GM23338 (cell line): ENCODE measurements at places on chromosomes 7 and 10.

GRCh38 chr7:140060788-140061606 lies 1.8 kb downstream of the PARP12 start:
- H3K4me3 ChIP-seq: no peak overlapping the region
- no peak for DNase-seq
- peaks cover 7% of the 10 kb centered on the region; the same call in 1 of the 2 replicates for H3K4me1 ChIP-seq
- H3K27ac ChIP-seq: no peak overlapping the region
- H3K36me3 ChIP-seq: no peaks in the 10 kb centered on the region

DNA sequence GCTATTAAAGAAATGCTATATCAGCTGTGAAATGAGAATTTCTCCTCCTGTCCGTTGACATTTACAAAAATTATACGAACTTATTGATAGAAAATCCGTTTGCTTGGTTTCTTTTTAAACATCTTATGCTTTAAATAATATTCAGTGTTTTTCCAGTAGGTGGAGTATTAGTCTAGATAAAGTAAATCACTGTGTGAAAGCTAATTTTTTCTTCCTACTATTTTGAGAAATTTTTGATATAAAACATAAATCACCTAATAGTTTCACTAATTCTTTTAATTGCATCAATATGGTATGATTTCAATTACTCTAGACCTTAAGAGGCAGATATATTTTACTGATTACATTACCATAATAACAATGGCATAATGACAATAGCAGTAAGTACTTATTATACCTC lies 335.2 kb upstream of the C7orf33 start:
- no peak for DNase-seq
- H3K27me3 ChIP-seq: no peaks in the 10 kb centered on the region
- H3K4me3 ChIP-seq: no peak overlapping the region
- no peaks in the 10 kb centered on the region for H3K4me1 ChIP-seq
- H3K27ac ChIP-seq: no peak overlapping the region

GRCh38 chr7:97020996-97021746 lies 3.5 kb downstream of the DLX5 start:
- H3K27me3 ChIP-seq: peaks cover 100% of the 10 kb centered on the region
- H3K36me3 ChIP-seq: no peaks in the 10 kb centered on the region
- peak overlapping the region; percentile 58 for H3K4me3 ChIP-seq
- DNase-seq: peak; percentile 73

DNA sequence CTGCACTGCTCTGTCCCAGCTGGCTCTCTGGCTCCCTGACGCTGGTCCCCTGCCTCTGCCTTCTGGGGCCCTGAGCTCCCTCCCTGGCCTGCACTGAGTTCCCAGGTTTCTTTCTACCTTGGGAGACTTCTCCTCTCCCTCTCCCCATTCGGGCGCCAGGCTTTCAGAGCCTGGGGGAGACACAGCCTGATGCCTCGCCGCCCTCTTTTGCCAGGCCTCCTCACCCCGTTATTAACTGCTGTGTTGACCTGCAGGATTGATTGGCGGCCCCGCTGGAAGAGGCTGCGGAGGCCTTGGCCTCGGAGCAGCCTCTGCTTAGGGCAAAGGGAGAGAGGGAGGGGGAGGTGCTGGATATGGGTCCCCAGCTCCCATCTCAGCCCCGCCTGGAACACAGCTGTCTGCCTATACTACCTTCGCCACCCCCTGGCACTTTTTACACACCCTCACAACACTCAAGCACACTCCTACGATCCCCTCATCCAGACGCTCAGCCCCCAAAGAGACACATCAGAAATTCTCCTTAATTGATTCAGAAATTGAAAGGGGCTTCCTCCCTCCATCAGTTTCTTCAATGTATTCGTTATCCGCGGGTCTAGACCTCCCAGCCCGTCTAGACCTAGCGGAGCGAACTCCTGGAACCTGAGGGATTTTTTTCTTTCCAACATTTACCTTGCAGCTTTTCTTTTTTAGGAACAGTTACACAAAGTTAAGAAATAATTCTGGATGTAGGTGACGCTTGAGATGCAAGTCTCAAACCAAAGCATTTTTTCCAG lies 7.1 kb upstream of the PAX2 start:
- H3K27ac ChIP-seq: no peak overlapping the region
- peaks cover 100% of the 10 kb centered on the region for H3K27me3 ChIP-seq
- peak; percentile 51 for DNase-seq
- H3K4me3 ChIP-seq: peak overlapping the region; percentile 49
- no peaks in the 10 kb centered on the region for H3K36me3 ChIP-seq
- peaks cover 67% of the 10 kb centered on the region for H3K4me1 ChIP-seq

GRCh38 chr10:129280908-129281586 lies 186.0 kb upstream of the MGMT start:
- no peaks in the 10 kb centered on the region for H3K36me3 ChIP-seq
- DNase-seq: no peak
- H3K4me3 ChIP-seq: no peak overlapping the region

DNA sequence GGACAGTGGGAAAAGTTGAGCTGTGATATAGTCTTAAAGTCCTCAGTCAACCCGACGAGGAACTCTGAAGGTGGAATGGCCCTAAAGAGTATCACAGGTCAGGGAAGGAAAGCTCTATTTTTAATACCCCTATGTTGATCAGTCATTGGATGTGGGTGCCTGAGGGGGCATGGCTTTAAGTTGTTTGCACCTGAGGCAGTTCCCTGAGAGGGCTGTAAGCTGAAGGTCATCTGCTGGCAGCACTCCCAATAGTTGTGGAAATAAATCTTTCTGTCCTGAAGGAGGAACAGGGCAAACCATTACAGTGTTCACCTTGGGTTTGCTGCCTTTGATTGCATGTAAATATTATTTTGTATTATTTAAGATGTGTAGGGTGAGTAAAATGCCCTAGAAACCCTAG lies 17.8 kb upstream of the C1GALT1 start:
- no peak for DNase-seq
- no peak overlapping the region for H3K4me3 ChIP-seq
- H3K27ac ChIP-seq: no peak overlapping the region

DNA sequence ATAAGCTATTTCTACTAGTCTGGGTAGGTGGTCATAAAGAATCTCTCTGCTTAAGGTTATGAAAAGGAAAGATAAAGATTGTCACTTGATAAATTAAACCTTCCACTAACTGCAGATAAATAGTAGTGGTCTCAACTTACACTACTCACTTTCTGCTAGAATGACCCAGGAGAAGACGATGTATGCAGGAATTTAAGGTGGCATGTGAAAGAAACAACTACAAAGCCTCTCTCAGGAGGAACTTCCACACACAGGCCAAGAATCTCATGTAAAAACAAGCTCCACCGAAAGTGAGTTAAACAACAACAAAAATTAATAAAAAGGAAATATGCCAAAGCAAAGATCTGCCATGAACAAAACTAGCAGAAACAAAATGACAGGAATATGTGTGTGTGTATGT lies 165.4 kb downstream of the CDC14C start:
- no peaks in the 10 kb centered on the region for H3K27me3 ChIP-seq
- peaks cover 20% of the 10 kb centered on the region for H3K4me1 ChIP-seq
- peak; percentile 77 for DNase-seq
- H3K27ac ChIP-seq: peak overlapping the region; percentile 57; the same call in 1 of the 2 replicates
- no peak overlapping the region for H3K4me3 ChIP-seq

DNA sequence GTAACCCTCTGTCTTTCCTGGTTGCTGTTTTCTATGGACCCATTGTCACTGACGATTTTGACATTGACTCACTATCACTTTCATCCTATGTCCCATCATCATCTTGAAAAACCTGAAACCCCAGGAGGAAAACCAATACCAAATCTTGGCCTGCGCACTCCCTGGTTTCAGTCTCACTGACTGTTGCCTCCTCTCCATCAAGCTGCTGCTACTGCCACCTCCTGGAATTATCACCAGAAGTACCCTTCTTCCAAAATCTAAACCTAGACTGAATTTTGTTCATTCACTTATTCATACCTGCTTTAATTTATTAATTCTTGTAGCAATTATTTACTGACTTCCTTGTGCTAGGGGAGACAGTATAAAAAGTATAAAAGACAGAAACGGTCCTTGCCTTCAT lies 44.5 kb upstream of the ACBD5 start:
- no peak overlapping the region for H3K4me3 ChIP-seq
- peak; percentile 52 for DNase-seq
- H3K27me3 ChIP-seq: no peaks in the 10 kb centered on the region
- no peak overlapping the region for H3K27ac ChIP-seq
- no peaks in the 10 kb centered on the region for H3K4me1 ChIP-seq

DNA sequence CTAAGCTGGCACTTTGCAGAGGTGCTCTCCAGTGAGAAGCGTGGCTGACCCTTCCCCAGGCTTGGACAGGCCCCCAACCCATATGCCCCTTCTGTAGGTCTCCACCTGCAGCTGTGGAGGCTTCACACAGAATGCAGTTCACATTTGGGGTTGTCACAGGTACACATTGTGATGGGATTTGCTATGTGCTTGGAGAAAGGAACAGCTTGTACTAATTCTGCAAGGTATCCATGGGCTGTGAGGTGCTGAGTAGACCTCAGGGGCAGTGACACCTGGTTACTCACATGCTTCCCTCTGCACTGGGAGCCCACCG lies 188.9 kb downstream of the CXCL12 start:
- H3K4me1 ChIP-seq: no peaks in the 10 kb centered on the region
- no peak overlapping the region for H3K4me3 ChIP-seq
- no peak overlapping the region for H3K27ac ChIP-seq
- H3K27me3 ChIP-seq: no peaks in the 10 kb centered on the region
- no peak for DNase-seq
- no peaks in the 10 kb centered on the region for H3K36me3 ChIP-seq

- no peaks in the 10 kb centered on the region for H3K36me3 ChIP-seq
- H3K27ac ChIP-seq: no peak overlapping the region
- H3K4me1 ChIP-seq: no peaks in the 10 kb centered on the region
- H3K27me3 ChIP-seq: no peaks in the 10 kb centered on the region
Observed at GRCh38 chr7:141928845-141929195, 12.6 kb downstream of the OR9A4 start.

DNA sequence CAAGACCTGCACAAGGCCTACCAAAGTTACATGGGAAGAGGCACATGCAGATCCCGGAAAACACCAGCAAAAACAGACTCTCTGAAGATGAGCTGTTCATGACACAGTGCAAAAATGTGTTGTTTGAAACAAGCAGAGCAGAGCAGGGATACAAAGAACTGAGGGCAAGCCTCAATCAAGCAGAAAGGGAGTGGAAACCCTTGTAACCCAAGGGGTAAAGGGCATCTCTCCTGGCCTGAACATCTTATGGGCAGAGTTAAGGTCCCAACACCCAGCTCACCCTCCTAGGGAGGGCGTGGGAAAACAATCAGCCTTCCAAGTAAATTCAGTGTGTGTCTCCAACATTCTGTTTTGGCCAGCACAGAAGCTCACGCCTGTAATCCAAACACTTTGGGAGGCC lies 10.5 kb downstream of the PSPH start:
- no peak for DNase-seq
- no peak overlapping the region for H3K4me3 ChIP-seq
- H3K27me3 ChIP-seq: no peaks in the 10 kb centered on the region
- H3K36me3 ChIP-seq: no peaks in the 10 kb centered on the region

GRCh38 chr10:30158325-30158960 lies 99.1 kb upstream of the JCAD start:
- H3K27me3 ChIP-seq: no peaks in the 10 kb centered on the region
- DNase-seq: no peak
- no peaks in the 10 kb centered on the region for H3K4me1 ChIP-seq

- H3K4me3 ChIP-seq: no peak overlapping the region
- no peak for DNase-seq
- peaks cover 12% of the 10 kb centered on the region; the same call in 1 of the 2 replicates for H3K36me3 ChIP-seq
- H3K4me1 ChIP-seq: no peaks in the 10 kb centered on the region
- no peaks in the 10 kb centered on the region for H3K27me3 ChIP-seq
Observed at GRCh38 chr10:14926722-14927416, 27.0 kb downstream of the DCLRE1C start.

GRCh38 chr7:136640977-136641376 lies 227.5 kb upstream of the CHRM2 start:
- no peaks in the 10 kb centered on the region for H3K27me3 ChIP-seq
- no peak for DNase-seq
- no peaks in the 10 kb centered on the region for H3K36me3 ChIP-seq
- H3K27ac ChIP-seq: no peak overlapping the region

GRCh38 chr10:68576118-68576517 lies 16.0 kb downstream of the TET1 start:
- no peak overlapping the region for H3K4me3 ChIP-seq
- H3K36me3 ChIP-seq: peaks cover 31% of the 10 kb centered on the region
- no peaks in the 10 kb centered on the region for H3K4me1 ChIP-seq
- H3K27ac ChIP-seq: no peak overlapping the region
- H3K27me3 ChIP-seq: no peaks in the 10 kb centered on the region

DNA sequence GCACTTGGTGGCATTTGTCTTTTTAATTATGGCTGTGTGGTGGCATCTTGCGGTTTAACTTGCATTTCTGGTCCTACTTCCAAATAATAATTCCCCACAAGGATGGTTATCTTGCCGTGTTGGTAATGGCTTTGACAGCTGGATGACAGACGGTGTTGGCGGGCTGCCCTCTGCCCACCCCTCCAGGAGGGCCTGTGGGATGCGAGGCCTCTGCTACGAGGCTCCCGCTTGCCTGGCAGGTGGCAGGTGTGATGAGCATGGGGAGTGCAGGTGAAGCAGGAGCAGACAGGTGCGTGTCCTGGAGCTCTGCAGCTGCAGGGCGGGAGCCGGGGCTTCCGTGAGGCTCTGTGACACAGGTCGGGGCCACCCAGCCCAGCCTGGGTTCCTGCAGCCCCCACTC lies 11.8 kb downstream of the INPP5A start:
- H3K4me3 ChIP-seq: no peak overlapping the region
- H3K27ac ChIP-seq: no peak overlapping the region
- H3K36me3 ChIP-seq: no peaks in the 10 kb centered on the region
- no peaks in the 10 kb centered on the region for H3K4me1 ChIP-seq

DNA sequence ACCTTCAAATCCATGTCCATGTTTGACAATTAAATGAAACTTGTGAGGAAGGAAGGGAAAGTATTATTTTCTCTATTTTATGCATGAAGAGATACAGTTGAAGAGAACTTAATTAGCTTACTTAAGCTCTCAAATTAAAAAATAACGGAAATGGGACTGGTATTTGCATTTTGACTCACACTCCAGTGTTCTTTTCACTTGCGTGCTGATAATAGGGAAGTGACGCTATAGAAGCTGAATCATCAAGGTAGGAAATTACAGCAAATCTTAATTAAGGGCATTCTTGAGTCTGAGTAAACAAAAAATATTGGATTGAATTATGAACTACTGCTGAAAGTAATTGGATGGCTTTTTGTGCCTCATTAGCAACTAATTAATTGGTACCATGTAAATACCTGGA lies 44.0 kb upstream of the NPVF start:
- no peaks in the 10 kb centered on the region for H3K36me3 ChIP-seq
- H3K4me1 ChIP-seq: no peaks in the 10 kb centered on the region
- H3K27ac ChIP-seq: no peak overlapping the region
- no peak overlapping the region for H3K4me3 ChIP-seq
- no peaks in the 10 kb centered on the region for H3K27me3 ChIP-seq

GRCh38 chr7:104225451-104225850 lies 17.6 kb upstream of the ORC5 start:
- no peak for DNase-seq
- H3K36me3 ChIP-seq: no peaks in the 10 kb centered on the region
- H3K27ac ChIP-seq: no peak overlapping the region
- H3K27me3 ChIP-seq: no peaks in the 10 kb centered on the region
- no peaks in the 10 kb centered on the region for H3K4me1 ChIP-seq
